Upper lobe of left lung (tissue), 6 donors: ENCODE measurements at places on chromosomes 1 and 21. TPM values are rescaled to one million over a fixed set of nuclear protein-coding genes. Genes with fewer than 3 reads are reported as not detected.

- no peak for DNase-seq
These were observed 21.2 kb upstream of the ERO1B start for GRCh38 chr1:236302941-236303340.

DNA sequence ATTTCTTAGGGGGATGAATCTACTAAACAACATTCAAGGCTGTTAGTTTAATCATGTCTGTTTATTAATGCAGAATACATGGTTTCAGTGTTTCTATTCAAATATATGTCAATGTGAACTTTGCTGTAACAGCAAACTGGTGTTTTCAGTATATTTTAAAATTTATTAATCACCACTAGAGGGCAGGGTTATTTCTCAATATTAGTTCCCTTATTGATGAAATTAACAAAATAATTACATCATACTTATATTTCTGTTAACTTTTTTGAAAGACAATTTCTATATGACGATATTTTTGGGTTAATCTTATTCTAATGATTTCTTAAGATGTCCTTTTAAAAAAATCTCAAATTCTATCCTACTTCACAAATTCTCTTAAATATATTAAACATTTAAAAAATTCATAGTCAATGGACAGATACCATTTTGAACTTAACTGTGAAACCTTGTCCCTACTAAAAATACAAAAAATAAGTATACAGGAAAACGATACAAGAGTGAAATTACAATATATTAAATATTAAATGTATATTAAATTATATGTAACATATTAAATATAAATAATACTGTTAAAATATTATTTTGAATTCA is 1034.1 kb upstream of the PRMT6 start:
- DNase-seq: no peak

JAM2 gene
- 9.4 TPM for total RNA-seq

DNA sequence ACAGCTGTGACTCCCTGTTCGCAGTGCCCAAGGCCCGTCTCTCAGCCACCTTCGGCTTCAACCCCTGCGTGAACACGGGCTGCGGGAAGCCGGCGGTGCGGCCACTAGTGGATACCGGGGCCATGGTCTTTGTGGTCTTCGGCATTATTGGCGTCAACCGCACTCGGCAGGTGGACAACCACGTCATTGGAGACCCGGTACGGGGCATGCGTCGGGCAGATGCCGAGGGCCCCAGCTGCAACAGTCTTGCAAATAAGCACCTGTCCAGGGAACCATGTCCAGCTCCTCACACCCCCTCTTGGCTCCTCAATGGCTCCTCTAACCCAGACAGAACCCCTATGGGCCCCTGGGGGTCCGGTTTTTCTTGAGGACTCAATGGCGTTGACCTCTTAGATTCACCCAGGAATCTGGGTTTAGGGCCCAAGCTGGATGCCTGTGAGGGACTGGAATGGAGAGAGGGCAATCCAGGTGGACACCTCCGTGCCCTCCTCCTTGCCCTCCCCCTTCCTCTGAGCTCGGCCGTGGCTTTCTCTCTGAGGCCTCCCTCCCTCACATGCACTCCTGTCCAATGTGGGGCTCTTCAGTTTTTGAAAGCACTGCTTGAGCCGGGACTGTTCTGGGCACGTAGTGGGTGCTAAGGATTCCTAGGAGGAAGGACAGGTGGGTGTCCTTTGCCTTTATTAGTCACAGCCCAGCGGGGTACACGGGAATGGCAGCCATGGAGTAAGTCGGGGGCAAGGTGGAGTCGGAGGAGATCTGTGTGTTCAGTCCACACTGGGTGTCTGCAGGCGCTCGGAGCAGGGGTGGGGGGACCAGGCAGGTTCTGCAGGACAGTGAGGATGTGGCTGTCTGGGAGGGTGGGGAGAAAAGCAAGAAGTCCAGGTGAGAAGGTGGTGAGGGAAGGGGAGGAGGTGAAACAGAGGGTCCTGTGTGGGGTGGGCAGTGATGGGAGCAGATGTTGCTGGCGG is 51.1 kb downstream of the DISP3 start:
- DNase-seq: no peak

DNA sequence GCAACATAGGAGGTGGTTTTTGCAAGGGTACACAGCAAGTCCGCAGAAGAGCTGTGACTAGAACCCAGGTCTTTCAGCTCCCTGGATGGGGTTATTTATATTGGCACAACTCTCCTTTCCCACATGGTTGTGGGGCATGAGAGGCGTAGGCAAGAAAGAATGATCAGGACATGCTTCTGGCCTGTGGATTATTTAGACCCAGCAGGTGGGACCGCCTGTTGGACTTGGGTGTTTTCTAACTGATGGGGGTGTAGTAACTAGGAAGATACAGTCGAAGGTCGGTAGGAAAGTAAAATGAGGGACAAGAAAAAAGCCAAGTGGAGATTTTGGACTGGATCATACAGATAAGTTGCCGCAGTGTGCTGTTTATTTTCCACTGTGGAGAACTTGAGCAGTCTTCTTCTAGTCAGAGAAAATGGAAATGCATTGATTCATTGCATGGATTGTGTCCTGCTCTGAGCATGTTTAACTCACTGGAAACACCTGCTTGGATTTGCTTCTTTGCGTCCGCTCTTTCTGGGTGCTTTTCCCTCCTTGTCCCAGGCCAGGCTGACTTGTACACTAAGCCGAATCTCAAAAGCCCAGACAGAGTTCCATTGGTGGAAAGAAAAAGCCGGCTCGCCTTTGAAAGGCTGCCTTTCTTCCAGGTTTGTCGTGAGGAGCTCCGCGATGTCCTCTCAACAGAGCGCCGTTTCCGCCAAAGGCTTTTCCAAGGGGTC is 592 bp downstream of the CRCT1 start:
- no peak for DNase-seq

ELF3 gene
- 85.4 TPM for total RNA-seq

DNA sequence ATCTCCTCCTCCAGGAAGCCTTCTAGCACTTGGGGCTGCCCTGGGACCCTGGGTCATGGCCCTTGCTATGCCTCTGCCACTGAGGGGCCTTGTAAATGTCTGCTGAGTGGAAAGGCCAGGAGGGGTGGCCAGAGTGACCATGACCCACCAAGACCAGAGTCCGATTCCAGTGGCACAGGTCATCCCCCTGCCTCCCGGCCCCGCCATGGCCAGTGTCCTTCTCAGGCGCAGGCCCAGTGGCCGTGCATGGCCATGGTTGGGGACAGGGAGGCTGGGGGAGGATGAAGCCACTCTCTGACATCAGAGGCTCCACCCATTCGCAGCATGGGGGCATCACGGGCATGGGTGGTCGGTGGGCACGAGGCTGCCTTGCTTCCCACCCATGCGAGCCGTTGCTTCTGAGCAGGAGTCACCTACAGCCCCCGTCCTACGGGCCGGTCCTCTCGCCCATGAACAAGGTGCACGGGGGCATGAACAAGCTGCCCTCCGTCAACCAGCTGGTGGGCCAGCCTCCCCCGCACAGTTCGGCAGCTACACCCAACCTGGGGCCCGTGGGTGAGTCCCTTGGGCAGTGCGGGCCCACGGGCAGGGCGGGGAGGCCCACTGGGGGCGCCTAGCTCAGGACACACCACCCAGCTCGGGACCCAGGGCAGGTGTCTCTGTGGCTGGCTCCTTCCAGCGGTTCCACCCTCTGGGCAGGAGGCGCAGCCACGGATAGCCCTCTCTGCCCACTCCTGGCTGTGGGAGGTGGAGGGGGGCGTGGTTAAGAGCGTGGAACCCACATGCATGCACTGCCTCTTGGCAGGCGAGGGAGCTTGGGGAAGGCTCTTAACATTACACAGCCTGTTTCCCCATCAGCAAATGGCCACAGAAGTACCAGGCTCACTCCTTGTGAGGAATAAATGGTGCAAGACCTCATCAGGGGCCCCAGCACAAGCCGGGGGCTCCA is 22.4 kb upstream of the CCDC27 start:
- peak; percentile 82 for DNase-seq
